ENCODE measurements at places on chromosomes 16 and 17.

GRCh38 chr17:65093930-65094329 is 37.4 kb upstream of the GNA13 start:
- no peak for DNase-seq

GRCh38 chr17:17485420-17485819 is 8.6 kb downstream of the MED9 start:
- DNase-seq = no peak

DNA sequence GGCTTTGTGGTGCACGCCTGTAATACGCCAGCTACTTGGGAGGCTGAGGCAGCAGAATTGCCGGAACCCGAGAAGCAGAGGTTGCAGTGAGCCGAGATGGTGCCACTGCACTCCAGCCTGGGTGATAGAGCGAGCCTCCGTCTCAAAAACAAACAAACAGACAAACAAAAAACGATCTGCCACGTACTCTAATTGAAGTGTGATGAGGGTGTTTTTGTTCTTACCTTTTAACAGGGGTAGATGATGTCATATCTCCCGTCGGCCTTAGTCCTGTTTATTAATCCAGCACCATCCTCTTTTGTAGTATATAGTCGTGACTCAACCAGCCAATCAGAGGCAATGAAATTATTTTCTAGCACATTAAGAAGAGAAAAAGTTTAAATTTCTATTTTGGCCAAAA is 58.5 kb downstream of the IQCK start:
- no peak for DNase-seq

DNA sequence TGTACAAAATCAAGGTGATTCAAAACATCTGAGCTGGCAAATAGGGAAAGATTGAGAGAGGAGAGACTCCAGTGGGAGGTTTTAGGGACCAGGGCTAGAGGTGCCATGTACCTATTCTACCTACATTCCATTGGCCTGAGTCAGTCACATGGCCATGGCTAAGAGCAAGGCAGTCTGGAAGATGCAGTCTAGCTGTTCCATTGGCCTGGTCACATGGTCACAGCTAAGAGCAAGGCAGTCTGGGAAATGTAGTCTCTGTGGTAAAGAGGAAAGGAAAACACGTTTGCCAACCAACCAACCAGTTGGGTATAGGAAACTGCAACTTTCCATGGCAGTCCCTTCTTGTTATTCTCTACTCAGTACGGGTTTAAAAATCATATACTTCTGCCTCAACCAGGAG is 369.1 kb downstream of the XYLT1 start:
- DNase-seq = peak; percentile 4

GRCh38 chr17:4648741-4649140 is 7.3 kb upstream of the ALOX15 start:
- DNase-seq = no peak

DNA sequence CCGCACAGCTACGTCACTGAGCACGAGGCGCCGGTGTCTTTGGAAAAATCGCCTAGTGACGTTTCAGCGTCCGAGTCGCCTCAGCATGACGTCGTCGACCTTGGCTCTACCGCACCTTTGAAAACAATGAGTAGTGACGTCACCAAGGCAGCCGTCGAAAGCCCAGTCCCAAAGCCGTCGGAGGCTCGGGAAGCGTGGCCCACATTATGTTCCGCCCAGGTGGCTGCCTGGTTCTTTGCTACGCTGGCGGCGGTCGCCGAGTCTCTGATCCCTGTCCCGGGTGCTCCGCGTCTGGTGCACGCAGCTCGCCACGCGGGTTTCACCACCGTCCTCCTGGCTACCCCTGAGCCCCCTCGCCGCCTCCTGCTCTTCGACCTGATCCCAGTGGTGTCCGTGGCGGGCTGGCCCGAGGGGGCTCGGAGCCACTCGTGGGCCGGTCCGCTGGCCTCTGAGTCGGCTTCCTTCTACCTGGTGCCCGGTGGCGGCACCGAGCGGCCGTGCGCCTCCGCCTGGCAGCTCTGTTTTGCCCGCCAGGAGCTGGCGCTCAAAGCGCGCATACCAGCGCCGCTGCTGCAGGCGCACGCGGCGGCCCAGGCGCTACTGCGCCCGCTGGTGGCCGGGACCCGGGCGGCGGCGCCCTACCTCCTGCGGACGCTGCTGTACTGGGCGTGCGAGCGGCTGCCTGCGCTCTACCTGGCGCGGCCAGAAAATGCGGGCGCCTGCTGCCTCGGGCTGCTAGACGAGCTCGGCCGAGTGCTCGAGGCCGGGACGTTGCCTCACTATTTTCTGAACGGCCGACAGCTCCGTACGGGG is 1.5 kb downstream of the TMEM102 start:
- DNase-seq = peak; percentile 17

GRCh38 chr16:57759541-57760356 is 24.2 kb downstream of the KATNB1 start:
- DNase-seq = no peak

DNA sequence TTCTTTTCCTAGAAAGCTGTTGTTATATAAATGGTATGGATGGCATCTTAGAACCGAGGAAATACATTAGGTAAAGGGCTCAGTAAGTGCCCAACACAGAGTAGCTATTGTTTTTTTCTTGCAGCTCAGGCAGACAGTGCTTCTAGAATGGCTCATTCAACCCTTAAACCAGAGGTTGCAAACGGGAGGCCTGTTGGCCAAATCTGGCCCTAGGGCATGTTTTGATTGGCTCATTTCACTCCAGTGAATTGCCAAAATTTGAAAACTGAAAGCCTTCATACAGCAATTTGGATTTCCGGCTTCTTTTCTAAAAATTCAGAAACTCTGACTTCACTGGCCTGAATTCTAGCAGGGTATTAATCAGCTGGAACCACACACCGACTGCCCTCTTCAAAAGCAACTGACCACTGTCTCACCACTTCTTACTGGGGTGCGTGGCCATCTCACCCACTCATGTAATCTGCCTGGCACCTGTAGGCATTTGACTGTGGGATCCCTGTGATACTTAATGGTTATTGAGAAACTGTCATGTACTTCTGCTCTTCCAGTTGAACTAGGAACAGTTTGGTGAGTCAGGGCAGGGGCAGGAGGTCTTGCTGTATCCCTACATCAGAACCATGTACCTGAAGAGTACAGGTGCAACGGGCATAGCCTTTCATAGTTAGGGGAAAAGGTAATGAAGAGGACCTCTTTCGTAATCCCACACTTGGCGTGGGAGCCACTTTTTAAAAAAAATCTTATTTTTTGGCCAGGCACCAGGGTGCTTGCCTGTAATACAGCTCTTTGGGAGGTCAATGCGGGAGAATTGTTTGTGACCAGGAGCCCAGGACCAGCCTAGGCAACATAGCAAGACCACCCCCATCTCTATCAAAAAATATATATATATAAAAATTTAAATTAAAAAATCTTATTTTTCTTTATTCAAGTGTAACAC is 53.6 kb upstream of the SCNN1B start:
- no peak for DNase-seq

DNA sequence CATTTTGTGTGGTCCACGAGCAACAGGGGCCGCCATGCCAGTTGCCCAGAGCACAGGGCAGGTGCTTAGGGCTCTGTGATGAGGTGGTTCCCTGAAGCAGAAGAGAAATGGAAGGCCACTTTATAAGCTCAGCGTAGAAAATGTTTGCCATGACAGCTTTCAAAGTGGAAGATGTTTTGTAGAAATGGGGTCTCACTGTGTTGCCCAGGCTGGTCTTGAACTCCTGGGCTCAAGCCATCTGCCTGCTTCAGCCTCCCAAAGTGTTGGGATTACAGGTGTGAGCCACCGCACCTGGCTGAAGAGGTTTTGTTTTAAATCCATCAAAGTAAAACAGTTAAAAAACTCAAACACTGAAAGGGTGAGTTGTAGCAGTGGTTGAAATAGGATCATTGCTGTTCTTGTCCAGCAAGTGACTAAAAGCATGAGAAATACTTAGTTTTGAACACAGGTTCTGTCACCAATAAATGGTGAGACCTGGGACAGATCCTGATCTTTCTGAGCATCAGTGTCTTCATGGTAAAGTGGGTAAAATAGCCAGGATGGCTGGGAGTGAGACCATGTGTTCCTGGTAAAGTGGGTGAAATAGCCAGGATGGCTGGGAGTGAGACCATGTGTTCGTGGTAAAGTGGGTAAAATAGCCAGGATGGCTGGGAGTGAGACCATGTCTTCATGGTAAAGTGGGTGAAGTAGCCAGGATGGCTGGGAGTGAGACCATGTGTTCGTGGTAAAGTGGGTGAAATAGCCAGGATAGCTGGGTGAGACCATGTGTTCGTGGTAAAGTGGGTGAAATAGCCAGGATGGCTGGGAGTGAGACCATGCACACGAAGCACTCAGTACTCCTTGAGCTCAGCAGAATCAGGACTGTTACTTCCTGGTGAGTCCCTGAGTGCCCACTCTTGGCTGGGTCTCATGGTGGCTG is 46.0 kb downstream of the BANP start:
- no peak for DNase-seq

DNA sequence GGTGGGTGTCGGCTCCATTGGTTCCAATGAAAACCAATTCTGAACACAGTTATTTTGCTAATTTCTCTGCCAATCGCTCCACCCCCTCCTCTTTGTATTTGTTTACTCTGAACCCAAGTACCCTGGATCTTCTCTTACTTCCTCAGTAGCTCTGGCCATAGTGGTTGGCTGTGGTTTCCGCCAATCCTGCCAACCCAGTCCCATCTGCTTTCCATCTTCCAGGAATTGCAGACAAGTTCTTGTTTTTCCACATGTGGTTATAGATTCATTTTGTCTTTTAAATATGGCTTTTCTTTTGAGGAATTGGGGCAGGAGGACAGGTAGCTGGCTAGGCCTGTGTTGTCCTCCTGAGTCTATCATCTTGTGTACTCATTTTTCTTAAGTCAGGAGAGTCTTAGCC is 92.0 kb downstream of the CYLD start:
- DNase-seq = no peak

DNA sequence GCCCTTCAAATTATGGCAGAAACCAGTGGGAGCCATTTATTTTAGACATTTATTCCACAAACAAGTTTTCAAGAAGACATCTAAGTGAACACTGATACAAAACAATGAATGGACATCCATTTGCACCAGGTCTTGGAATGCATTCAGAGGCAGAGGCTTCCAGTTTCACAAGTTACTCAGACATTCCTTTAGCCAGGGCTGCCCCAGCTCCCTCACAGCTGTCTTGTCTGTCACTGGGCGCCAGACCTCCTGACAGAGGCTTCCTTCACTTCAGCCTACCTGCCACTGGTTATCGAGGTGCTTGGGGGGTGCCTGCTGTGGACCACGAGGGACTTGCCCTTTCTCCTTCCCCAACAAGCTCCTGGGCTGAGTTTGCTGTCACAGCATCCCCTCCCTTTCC is 19.2 kb downstream of the AQP8 start:
- DNase-seq = no peak

DNA sequence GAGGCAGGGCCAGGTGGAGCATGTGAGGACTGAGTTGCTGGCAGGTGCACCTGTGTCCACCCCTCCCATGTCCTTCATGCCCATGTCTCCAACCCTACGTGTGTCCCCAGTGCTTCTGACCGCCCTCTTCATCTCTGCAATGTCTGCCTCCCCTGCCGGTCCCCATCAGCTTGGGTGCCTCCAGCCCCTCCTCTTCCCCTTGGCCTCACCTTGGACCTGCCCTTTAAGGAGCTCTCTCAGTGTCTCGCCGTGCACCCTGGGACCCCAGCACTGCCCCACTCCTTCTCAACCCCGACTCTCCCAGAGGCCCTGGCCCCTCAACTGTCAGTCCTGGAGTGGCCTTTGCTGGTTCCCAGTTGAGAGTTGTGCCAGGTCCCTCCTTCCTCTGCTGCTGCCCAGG is 15.0 kb downstream of the RIPOR1 start:
- no peak for DNase-seq

GRCh38 chr17:75970011-75970523 is 8.9 kb downstream of the ACOX1 start:
- no peak for DNase-seq

DNA sequence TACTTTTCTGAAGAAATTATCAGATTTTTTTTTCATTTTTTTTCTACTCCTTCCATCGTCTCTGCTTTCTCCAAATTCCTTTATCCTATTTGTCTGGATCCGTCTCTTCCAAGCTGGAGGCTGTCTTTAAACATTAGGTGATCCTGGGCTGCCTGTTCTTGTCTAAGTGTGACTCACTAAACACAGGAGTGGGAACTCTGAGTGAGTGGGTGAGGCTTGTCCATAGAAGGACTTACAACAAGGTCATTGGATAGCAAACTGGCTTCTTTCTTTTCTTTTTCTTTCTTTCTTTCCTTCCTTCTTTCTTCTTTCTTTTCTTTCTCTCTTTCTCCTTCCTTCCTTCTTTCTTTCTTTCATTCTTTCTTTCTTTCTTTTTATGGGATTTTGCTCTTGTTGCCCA is 18.2 kb downstream of the ALOX15 start:
- DNase-seq = no peak

GRCh38 chr16:83533193-83533592 is 274.6 kb upstream of the HSBP1 start:
- no peak for DNase-seq

- peak; percentile 30 for DNase-seq
These were observed 96.3 kb downstream of the RAB11FIP4 start for GRCh38 chr17:31487648-31488263.

DNA sequence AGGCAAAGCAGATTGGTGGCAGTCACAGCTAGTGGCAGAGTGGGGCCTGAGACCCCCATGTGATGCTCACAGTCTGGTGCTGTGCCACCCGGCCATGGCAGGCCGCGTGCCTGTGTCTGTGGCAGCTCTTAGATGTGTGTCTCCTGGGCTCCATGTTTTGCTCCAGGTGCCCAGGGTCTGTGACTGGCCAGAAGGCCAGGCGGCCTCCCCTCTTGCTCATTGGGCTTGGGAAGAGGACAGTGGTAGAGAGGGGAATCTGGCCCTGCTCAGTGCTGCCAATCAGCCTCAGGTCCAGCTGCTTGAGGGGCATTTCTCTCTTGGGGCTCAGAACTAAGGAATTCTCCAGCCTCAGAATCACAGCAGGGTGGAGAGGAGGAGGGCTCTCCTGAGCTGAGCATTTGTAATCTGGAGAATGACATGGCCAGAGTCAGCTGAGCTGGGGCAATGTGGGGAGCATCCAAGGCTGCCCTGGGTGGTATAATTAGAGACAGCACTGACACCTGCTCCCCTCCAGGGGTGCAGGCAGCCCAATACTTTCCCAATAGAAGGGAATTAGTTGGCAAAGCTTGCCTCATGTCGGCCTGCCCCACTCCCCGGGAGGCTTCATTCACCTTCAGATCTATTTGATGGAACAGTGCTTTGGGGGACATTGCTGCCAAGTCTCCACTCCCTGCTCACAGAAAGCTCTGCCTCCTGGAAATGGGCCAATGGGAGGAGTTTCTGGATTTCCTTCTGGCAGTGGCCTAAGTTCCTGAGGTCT is 2.7 kb upstream of the LASP1NB start:
- DNase-seq = peak; percentile 53

DNA sequence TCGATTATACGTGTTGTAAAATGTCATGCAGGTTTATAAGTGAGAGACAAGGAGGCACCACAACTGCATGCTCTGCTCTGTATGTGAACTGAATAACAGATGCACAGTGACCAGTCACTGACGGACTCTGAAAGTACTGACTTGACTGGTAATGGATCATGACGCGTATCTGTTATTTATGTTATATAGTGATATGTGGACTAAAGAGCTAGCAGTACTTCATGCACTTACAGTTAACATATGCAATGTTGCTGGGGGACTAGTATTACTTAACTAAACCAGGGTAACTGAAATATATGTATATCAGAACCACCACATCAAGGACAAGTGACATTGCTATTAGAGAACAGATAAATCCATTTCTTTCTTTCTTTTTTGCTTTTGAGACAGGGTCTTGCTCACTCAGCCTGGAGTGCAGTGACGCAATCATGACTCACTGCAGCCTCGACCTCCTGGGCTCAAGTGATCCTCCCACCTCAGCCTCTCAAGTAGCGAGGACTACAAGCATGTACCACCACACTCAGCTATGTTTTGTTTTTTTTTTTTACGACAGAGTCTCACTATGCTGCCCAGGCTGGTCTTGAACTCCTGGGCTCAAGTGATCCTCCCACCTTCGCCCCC is 17.2 kb downstream of the COIL start:
- DNase-seq = no peak
